ENCODE measurements at places on chromosomes 12 and 14.

- peak; percentile 46 for DNase-seq
Observed at GRCh38 chr12:57896434-57897201, 44.7 kb upstream of the ATP23 start.

- DNase-seq = no peak
Observed at GRCh38 chr12:69401940-69402339, 42.4 kb downstream of the YEATS4 start.

DNA sequence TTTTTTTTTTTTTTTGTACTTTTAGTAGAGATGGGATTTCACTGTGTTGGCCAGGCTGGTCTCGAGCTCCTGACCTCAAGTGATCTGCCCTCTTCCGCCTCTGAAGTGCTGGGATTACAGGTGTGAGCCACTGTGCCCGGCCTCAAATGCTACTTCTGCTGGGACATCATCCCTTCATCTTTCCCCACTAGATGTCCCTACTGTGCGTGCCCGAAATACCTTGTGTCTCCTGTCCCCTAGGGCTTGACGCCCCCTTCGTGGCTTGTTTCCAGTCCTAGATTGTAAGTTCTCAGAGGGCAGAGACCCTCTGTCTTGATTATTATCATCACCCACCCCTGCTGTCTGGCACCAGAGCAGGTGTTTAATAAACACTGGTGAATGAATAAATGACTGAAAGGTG lies 14.9 kb downstream of the CCDC63 start:
- DNase-seq = no peak

- no peak for DNase-seq
Observed at GRCh38 chr14:77620222-77620870, 3.9 kb upstream of the SPTLC2 start.

DNA sequence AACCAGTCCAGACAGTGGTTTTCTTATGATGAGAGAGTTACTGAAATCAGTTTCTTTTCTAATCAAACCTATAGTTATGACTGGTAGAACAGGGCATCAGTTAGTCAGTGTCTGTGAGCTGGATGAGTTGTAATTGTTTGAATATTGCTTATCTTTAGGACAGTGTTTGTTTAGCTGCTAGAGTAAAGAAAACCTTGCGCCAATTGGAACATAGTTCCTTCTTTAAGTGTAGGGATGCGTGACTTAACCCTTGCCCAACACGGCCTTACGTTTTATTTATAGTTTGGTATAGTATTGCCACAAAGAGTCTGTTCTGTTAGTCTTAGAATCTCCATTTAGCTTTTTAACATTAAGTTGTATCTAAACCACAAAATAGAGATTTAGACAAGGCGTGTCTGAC lies 572.6 kb downstream of the SLC16A7 start:
- DNase-seq = no peak

- DNase-seq = no peak
Observed at GRCh38 chr14:71261206-71261605, 353.9 kb downstream of the PCNX1 start.

GRCh38 chr14:88168498-88169165 lies 154.4 kb downstream of the KCNK10 start:
- DNase-seq = no peak

DNA sequence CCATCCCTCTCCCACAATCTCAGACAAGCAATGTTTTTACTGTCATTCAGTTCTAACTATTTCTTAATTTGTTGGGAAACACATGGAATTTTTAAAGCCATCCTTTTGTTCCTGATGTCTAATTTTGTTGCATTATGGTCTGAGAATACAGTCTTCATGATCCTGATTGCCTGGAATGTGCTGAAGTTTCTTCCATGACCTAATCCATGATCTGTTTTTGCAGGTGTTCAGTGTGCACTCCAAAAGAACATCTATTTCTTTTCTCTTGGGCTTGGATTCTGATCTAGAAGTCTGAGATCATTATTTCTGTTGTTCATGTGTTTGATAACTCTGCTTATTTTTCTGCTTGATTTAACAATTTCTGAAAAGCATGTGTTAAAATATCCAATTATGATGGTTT lies 43.2 kb upstream of the PHC1 start:
- DNase-seq = no peak

GRCh38 chr12:54991161-54991990 lies 6.8 kb upstream of the TESPA1 start:
- DNase-seq = no peak

DNA sequence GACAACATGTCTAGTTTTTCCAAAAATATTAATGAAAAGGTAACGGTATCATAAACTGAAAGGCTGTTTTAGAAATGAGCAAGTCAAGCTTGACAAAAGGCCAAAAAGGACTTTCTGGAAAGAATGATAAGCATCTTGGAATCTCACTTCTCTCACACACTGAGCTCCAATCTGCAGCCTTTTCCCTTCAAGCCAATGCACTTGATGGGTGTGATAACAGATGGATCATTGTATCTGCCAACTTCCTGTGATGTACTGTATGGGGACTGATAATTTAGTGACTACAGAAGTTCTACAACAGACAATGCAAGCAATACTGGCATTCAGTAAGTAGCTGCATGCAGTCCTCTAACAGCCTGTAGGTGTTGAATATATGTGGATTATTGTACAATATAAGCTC lies 147.1 kb downstream of the MED13L start:
- DNase-seq = no peak

GRCh38 chr14:100902295-100903133 lies 1.0 kb downstream of the RTL1 start:
- no peak for DNase-seq

GRCh38 chr14:94161058-94161457 lies 13.1 kb upstream of the PPP4R4 start:
- DNase-seq = no peak

DNA sequence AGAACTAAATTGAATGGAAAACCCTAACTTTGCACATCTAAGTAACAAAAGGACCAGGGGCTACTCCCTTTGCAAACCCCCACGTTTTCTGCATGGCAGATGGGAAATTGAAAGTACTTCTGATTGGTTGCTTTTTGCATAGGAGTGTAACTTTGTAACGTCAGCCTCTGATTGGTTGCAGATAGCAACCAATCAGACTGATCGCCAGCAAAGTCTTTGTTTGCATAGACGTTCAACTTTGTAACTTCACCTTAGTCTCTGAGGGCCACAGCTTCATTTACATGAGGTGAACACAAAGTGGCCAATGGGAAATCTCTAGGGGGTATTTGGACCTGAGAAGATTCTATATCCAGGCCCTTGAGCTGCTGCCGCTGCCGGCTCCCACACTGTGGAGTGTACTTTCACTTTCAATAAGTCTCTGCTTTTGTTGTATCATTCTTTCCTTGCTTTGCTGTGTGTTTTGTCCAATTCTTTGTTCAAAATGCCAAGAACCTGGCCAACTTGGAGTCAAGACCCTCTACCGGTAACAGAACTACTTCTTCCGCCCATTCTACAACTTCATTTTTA lies 102.5 kb upstream of the PRICKLE1 start:
- DNase-seq = no peak

GRCh38 chr12:52920937-52921336 lies 16.1 kb upstream of the KRT8 start:
- DNase-seq = no peak

DNA sequence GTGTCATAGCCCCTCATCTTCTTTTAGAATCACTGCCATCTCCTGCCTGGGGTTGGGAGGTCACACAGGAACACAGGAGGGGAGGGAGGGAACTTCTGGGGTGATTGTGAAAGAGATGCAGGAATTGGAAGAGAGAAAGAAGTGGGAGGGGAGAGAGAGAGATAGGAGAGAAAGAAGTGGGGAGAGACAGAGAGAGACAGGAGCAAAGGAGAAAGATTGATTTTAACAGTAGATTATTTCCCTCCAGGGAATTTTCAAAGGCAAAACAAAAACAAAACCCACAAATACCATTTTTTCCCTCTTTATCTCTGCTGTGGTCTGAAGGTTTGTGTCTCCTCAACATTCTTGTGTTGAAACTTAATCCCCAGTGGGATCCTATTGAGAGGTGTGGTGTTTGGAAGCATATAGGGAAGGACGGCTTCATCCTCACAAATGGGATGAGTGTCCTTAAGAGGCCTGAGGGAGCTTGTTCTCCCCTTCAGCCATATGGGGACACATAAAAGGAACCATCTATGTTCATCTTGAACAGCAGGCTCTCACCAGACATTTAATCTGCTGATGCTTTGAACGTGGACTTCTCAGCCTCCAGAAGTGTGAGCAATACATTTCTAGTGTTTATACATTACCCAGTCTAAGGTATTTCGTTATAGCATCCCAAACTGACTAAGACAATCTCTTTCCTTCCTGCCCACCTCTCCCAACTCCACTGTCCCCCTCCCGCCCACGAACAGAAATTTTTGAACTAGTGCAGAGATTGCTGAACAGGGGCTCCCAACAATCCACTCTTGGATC lies 134.9 kb upstream of the MAX start:
- no peak for DNase-seq

- no peak for DNase-seq
Observed at GRCh38 chr12:59076622-59077021, 156.3 kb upstream of the LRIG3 start.

GRCh38 chr12:59070322-59070933 lies 150.1 kb upstream of the LRIG3 start:
- DNase-seq = no peak

Data from NCI-H1092 (cell line).